ENCODE measurements at places on chromosomes 5 and 9.

DNA sequence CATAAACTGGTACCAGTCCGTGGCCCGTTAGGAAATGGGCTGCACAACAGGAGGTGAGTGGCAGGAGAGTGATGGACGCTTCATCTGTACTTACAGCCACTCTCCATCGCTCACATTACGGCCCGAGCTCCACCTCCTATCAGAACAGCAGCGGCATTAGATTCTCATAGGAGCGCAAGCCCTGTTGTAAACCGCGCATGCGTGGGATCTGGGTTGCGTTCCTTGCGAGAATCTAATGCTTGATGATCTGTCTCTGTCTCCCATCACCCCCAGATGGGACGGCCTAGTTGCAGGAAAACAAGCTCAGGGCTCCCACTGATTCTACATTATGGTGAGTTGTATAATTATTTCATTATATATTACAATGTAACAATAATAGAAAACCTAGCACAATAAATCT lies 480.4 kb downstream of the CCDC171 start:
- no peak for DNase-seq

- no peak for DNase-seq
These were observed 20.9 kb downstream of the FOXI1 start for GRCh38 chr5:170126626-170127025.

DNA sequence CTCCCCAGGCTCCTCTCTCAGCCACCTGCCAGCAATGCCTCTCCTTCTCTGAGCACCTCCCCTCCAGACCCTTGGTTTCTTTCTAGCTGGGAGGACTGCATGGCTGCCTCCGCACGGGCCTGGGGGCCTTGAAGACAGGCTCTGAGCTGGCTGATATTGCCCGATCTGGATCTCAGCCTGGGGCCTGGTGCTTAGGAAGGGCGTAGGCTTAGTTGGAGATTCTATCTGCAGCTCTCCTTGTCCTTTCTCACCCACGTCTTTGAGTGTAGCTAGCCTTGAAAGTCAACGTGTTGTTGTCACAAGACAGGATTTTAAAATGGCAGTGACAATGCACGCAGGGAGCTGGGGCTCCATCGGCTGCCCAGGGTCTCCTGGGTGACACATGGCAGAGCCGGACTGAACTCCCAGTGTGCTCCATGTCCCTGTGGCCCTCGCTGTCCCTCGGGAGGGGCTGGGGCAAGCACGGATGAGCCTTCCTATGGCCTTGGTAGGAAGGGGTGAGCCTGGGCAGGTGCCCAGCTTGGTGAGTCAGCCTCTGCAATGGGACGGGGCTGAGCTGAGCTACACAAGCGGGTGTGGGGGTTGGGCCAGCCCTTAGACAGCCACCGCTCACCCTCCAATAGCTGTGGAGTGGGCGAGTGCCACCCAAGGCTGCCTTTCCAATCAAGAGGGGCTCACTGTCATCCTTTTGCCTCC lies 9.4 kb downstream of the ADAMTSL2 start:
- DNase-seq, result no peak

DNA sequence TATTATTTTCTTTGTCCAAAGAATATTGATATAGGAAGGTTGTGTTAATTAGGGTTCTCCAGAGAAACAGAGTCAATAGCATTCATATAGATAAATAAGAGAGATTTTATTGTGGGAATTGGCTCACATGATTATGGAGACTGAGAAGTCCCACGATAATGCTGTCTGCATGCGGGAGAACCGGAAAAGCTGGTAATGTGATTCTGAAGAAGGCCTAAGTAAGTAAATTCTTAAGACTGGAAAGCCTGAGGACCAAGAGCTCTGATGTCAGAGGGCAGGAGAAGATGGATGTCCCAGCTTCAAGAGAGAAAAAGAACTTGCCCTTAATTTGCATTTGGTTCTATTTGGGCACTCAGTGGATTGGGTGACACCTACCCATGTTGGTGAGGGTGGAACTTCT lies 307.4 kb upstream of the C9orf72 start:
- DNase-seq, result no peak

DNA sequence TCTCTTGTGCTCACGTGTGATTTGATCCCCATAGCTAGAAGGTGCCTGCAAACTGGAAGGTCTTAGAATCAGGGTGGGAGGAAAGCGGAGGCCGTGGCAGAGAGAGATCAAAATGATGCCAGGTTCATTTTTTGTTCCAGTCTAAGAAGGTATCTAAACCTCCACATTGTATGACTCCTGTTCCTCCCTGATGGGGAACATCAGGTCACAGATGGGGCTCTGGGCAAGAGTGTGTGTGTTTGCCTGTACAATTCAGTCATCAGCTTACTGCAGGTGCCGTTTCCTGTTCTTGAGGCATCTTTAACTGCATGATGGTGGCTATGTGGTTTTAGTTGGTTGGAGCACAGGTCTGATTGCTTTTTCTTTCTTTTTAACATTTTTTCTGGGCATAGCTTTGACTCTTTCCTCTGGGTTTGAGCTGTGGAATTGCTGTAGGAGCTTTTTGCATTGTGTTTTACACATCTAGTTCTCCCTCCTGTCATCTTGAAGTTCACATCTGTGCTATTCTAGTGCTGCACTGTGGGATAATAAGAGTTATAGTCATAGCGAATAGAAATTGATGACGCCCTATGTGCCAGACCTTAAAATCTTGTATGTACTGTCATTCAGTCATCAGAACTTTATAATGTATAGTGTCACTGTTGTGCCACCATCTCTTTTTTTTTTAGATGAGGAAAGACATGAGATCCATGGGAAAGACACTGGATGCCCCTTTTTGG lies 30.8 kb downstream of the ARHGAP26 start:
- DNase-seq, result peak; percentile 95

GRCh38 chr9:99183616-99184015 lies 38.1 kb downstream of the ALG2 start:
- no peak for DNase-seq

- no peak for DNase-seq
These were observed 14.5 kb downstream of the CATSPER3 start for GRCh38 chr5:134982230-134982629.

DNA sequence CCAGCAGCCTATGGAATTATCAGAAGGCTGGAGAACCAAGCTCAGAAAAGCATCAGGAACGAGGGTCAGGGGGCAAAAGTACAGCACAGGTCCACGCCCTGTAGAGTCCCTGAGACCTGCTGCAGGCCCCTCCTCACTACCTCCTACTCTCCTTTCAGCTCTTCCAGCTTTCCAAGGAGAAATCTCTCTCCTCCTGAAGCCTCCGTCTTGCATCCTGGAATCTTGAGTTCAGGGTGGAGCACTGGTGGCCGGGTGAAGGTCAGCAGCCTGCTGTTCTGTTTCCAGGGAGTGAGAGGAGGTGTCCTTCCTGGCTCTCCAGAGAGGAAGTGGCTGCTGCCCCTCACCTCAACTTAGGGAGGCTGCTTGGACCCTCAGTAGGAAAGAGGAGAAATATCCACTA lies 342.3 kb downstream of the ZSWIM6 start:
- no peak for DNase-seq

GRCh38 chr9:136615631-136616306 lies 46.9 kb upstream of the EGFL7 start:
- no peak for DNase-seq

- no peak for DNase-seq
These were observed 147.6 kb upstream of the TRIM32 start for GRCh38 chr9:116539549-116539948.

DNA sequence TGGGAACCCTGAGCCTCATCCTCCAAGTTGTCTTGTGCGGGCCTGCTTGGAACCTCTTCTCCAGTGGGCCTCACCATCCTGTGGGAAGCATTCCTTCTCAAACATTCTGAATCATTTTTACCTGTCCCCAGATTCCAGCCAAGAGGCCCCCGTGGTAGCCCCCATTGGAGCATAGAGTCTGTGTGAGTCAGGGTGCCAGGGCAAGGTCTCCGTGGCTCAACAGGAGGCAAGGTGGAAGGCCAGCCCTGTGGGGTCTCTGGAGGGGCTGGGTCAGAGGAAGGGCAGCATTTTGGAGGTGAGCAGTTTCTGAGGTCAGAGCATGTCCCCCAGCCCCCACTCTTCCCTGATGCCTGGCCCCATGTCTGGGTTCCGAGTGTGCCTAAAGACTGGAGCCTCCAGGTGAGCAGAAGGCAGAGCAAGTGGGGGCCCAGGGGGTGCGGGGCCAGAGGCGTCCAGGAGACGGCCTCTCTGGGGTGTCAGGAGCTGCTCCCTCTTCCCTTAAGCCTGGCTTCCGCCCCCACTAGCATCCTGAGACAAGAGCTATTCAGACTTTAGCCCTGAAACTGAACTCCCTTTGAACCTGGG lies 2.1 kb downstream of the CACNA1B start:
- DNase-seq, result no peak

- DNase-seq, result no peak
These were observed 789.9 kb upstream of the C9orf72 start for GRCh38 chr9:28363151-28363562.

- no peak for DNase-seq
These were observed 147.2 kb downstream of the TMEM38B start for GRCh38 chr9:105841562-105841961.

DNA sequence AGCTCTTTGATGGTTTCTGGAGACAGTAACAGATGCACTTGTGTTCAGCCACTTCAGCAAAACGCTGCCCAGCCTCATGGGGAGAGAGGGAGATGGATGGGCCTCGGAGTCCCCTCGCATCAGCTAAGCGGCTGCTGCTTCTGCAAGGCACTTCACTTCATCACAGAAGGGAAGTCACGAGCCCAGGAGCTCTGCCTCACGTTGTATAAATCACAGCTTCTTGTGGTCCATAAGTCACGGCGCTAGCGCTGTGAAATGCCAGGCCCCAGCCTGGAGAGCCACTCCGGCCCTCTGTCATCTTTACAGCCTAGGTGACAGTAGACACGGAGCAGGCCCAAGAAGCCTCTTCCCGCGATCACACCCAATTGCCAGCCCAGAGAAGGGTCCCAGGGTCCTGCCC lies 23.4 kb downstream of the DBH start:
- DNase-seq, result no peak

DNA sequence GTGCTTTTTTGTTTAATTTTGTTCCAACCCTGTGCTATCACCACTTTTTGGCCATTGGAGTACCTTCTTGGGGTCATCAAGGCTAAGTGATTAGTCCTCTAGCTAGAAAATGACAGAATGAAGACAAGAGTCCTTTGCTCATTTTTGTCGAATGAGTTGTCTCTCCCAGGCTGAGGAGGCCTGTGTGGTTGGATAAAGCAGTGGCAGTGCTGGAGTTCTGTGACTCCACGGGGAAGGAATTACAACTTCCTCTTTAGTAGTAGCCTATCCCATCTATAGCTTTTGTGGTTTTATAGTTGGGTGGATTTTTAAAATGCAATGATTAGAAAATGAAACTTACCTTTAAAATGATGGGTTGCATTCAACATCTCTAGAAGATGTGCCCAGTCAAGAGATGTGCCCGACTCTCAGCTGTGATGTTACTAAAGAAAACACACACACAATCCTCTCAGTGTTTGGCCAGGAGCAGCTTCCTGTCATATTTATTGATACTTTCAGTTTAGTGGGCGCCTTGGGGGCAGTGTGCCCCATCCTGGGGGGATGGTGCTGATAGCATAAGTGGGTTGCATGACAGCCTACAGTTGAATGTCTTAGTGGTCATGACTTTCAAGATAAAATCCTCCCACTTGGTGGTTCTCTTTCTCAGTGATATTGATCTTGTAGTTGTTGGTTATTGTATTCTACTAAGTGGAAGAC lies 11.9 kb downstream of the OTULINL start:
- DNase-seq, result no peak

GRCh38 chr5:160802592-160802991 lies 49.4 kb downstream of the ATP10B start:
- DNase-seq, result no peak

DNA sequence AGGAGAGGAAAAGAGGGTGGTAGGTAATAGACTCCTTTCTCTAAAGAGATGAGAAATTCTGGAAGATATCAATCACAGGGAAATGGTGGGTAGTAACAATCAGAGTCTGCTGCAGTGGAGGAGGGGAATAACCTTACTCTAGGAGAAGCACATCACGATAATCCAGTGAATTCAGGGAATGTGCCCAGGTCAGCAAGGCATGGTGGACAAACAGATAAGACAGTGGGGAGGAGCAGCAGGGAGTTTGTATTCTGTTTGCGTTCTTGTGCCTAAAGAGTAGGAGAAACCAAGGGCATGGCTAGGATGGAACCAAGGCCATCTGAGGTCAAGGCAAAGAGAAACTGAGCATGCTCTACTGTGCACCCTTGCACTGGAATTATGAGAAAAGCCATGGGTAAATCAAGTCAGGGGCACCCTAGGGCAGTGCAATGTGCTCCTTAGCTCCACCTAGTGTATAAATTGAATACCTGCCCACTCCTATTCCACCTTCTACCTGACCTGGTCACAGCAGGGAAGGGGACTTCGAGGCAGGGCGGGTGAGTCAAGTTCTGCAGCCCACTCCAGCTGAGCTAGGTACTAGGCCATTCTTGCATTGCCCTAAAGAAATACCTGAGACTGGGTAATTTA lies 31.6 kb downstream of the RETREG1 start:
- no peak for DNase-seq

GRCh38 chr9:125438506-125439433 lies 177.1 kb downstream of the GAPVD1 start:
- no peak for DNase-seq

- no peak for DNase-seq
These were observed 65.7 kb upstream of the ZNF462 start for GRCh38 chr9:106797299-106797698.

DNA sequence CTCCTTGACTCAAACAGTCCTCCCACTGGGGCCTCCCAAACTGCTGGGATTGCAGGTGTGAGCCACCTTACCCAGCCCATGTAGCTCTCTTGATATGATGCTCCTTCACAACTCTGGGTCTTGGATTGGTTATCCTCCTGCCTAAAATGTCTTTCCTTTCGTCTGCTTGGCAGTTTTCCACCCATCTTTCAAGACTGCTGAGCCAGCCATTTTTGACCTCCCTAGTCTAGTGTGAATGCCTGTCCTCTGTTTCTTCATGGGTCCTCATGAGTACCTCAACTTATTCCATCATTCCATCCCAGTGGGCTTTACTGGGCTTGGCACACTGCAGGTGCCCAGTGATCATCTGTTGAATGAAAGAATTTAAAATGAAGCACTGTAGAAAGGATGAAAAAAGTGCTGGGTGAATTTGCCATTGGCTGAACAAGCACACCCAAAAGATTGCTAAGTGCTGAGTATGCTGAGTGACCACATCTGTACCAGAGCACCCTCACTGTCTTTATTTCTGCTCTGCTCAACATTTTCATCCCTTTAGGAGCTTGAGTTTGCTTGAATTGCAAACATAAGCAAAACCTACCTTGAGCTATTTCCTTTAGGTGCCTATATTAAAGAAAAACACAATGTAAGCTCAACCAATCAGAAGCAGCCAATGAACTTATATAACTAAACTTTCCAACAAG lies 84.8 kb upstream of the FAM169A start:
- DNase-seq, result no peak

- DNase-seq, result no peak
These were observed 650 bp downstream of the ELP1 start for GRCh38 chr9:108933231-108933717.

GRCh38 chr5:73655521-73656160 lies 29.6 kb downstream of the ARHGEF28 start:
- DNase-seq, result no peak

- no peak for DNase-seq
These were observed at the start of gene PAPPA for GRCh38 chr9:116153765-116154333. Gene PAPPA, plus strand, starts transcription at chr9:116153791. Its CDS starts 382 bp downstream, at chr9:116154173.

- no peak for DNase-seq
These were observed 79.8 kb downstream of the MUSK start for GRCh38 chr9:110748251-110748893.
